ENCODE measurements at places on chromosomes 7 and 10.

- no peak for DNase-seq
These were observed 151.6 kb upstream of the CACNA2D1 start for GRCh38 chr7:82595176-82595575.

GRCh38 chr7:30462179-30462578 lies 16.4 kb downstream of the NOD1 start:
- no peak for DNase-seq

DNA sequence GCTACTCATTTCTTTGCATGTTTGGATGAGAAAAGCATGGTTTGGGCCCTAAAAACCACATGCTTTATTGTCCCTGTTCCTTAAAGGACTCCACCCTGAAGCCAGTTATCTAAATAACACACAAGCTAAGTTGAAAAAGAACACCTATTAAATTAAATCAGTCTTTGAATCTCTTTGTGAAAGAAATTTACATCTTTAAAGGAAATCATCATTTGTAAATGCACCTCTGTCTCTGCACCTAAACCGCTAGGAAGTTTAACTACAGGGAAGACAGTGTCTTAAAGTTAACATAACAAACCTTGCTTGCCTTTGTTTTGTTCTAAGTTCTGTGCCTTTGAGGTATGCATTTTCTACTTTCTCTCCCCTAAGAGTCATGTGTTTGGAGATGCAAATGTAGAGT lies 52.6 kb downstream of the HTR7 start:
- no peak for DNase-seq

DNA sequence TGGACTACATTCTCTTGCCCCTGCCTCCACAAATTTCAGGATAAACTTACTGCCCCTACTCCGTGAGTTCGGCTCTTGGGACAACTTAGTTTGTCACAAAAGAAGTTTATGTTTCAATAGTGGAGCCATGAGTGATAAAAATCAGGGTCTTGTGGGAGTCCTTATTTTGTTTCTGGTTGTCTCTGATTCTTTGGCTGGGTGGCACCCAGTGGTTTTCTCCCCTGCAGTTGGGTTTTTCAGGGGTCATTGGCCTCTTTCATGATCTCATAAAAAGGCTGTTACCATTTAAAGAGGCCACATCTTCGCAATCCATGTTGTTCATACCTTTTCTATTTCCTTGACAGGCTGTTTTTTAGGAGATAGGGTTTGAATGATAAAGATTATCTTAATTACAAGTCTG lies 5.5 kb downstream of the TET1 start:
- DNase-seq = no peak

DNA sequence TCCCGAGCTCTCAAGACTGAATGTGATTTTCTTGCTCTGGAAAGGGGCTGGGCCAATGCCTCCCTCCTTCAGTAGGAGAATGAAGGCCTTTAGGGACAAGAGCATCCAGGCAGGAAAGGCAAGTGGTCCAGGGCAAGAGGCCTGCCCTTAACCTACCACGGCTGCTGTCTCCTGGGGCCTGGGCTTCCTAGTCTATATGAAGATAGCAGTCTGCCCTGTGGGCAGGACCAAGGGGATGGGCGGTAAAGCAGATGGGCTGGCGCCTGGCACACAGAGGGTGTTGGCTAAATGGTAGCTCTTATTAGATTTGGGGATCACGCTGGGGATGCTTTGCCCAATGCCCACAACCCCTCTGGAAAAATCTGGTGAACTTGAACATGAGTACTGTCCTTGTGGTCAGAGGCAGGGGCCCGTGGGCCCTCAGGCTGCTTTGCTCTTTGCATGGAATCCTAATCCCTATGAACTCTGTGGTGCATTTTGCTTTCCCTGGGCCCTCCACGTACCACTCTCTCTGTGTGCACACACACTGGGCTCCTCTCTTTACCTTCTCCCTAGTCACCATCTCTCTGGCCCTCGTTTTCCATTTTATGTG lies 20.3 kb downstream of the CHAT start:
- no peak for DNase-seq

DNA sequence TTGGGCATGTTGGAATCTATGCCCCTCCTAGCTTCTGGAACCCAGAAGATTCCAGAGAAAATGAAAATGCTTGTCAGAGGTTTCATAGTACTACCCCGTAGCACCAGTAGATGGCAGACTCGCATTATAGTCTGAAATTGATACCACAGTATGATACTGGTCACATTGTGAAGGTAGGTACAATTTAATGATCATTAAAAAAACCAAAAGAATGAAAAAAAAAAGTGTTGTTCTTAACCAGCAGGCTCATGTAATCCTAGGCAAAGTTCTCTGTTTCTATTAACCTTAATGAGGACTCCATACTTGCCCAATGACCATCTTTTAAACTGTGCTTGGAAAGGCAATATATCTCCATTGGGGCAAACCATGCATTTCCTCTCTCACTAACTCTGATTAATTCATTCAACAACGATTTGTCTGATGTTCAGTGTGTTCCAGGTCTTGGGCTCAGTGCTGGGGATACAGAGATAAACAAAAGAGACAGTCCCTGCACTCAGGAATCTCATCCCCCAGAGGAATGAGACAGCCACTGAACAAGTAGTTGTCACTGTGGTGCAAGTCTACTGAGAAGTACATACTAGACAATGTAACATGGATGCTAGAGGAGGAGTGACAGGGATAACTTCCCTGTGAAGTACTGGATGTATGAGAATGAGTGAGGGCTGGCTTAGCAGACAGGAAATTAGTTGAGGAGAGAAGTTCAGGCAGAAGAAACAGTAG lies 223.5 kb upstream of the PHYHIPL start:
- DNase-seq = peak; percentile 65

DNA sequence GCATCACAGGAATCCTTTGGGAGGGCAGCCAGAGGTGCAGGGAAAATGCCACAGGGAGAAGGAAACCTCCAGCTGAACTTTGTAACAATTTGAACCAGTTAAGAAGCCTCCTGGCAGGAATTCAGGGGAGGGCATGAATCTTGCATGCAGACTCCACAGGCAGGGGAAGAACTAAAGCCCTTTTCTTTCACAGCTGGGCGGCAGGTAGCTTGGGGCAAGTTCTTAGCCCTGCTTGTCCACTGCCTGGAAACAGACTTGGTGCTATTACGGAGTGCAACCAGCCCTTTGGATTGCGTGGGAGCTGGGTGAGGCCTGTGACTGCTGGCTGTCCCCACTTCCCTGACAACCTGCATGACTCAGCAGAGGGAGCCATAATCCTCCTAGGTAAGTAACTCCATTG lies 51.7 kb upstream of the ADAM12 start:
- DNase-seq = no peak

- DNase-seq = no peak
These were observed 530.2 kb downstream of the HTR7 start for GRCh38 chr10:90327611-90328010.

DNA sequence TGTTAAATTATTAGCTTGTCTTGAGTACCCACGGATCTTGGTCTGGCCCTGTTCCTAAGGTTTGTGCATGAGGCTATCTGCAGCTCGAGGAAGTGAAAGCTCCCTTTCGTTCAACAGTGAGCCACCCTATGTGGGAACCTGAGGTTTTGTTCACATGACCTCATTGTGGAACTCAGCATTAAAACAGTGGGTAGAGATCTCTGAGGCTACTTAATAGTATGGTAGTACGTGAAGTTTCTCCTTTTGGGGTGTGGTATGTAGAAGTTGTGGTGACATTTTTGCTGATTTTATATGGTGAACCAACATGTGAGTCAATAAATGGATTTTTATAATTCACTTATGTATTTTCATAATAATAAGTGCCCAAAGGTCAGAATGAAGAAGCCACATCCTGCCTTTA lies 252.7 kb upstream of the FERD3L start:
- DNase-seq = no peak

GRCh38 chr7:51075681-51076580 lies 240.7 kb downstream of the COBL start:
- DNase-seq = no peak

- no peak for DNase-seq
These were observed 88.4 kb downstream of the TACC2 start for GRCh38 chr10:122077311-122077875.

GRCh38 chr7:69067397-69067796 lies 530.9 kb upstream of the AUTS2 start:
- DNase-seq = no peak

DNA sequence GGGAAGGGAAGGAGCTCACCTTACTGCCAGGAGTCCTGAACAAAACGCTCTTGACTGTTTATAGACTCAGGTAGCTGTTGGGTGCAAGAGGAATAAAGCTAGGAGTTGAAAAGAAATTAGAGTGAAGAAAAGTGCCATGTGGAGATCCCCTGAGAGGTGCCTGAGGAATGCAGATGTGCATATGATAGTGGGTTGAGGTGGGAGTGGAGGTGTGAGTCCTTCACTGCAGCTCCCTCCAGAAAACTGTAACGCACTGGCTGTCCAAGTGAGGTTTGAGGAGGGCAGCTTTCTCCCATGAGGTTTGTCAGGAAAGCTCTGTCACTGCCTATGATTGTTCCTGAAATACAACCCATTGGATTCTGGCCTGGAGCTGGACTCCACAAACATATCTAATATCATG lies 904.8 kb upstream of the POT1 start:
- no peak for DNase-seq

DNA sequence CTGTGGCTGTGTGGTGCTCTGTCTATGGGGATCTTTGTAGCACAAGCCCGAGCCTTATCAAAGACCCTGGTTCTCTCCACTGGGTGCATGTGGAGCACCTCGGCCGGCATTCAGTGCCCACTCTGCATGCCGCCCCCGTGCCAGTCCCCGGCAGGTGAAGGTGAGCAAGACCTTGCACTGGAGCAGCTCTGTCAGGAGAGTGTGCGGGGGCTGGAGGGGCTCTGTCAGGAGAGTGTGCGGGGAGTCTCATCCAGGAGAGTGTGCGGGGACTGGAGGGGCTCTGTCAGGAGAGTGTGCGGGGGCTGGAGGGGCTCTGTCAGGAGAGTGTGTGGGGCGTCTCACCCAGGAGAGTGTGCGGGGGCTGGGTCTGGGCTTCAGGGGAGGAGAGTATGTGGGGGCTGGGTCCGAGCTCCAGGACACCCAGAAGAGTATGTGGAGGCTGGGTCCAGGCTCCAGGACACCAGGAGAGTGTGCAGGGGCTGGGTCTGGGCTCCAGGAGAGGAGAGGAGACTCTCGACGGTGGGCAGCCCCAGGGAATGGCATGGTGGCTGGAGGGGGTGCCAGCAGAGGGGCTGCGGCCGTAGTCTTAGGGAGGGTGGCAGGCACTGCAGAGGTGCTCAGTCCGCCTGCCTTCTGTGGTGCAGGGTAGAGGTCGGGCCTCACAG lies 40.8 kb downstream of the INPP5A start:
- DNase-seq = no peak

DNA sequence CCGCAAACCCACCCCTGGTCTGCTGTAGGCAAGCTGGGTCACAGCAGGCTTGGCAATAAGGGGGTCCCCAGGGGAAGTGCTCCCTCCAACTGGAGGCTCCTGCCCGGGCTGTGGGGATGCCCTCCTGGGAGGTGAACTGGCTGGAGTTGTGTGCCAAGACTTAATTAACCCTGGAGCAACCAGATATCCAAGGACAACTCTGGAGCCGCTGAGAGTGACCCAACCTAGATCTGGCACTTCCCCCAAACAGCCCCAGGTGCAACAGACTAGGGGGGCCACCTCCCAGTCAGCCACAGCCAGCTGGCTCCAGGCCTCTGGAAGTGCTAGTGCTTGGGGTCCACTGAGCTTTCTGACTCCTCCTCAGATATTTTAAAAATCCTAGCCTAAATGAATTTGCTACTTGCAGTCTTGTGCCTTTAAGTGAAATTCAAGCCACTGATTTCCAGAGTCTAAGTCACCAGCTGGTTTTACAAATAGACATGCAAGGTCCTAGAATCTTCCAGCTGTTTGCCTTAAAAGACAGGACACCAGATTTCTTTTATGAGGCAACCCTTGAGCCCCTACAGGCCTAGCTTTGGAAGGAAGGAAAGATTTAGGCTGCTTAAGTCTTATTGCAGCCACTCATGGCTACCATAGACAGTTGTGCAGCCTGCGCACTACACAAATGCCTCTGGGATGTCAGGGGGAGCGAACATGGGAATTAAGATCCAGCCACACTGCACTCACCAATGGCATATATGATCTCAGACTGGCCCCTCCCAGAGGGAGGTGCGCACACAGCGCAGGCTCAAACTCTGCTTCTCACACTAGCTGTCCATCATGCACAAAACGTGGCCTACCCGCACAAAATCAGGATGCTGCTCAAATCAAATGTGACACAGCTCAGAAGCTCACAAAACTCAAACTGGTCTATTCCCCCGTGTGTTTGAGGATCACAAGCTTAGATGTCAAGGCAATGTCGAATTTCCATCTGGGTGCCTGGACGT lies 42.6 kb upstream of the MYL10 start:
- DNase-seq = no peak

GRCh38 chr10:110209926-110210673 lies 2.7 kb downstream of the MXI1 start:
- peak; percentile 28 for DNase-seq

GRCh38 chr10:26314265-26315013 lies 97.9 kb downstream of the GAD2 start:
- no peak for DNase-seq

GRCh38 chr10:114103284-114103683 lies 59.6 kb downstream of the ADRB1 start:
- no peak for DNase-seq

DNA sequence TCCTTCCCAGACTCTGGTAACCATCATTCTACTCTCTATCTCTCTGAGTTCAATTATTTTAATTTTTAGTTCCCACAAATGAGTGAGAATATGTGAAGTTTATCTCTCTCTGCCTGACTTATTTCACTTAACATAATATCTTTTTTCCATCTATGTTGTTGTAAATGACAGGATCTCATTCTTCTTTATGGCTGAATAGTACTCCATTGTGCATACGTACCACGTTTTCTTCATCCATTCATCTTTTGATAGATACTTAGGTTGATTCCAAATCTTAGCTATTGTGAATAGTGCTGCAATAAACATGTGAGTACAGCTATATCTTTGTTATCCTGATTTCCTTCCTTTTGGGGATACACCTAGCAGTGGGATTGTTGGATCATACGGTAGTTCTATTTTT lies 23.9 kb downstream of the RPA3 start:
- no peak for DNase-seq

DNA sequence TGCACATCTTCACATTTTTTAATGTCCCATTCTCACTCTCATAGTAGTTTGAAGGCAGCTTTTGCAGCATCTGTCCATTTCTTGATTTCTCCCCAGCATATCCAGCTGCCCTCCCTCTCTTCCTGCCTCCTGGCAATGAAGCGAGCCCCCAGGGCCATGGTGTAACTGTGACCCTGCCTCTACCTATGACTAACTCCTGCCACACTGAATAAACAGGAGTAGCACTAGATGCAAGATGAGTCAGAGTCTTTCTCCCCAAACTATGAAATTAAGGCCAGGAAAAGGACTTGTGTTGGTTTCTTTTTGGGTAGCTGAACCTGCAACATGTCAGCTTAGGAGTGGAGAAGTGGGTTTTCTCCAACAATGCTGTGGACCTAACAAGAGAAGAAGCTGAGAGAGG lies 329.0 kb downstream of the RNLS start:
- DNase-seq = no peak

GRCh38 chr10:36141856-36142560 lies 499.9 kb upstream of the FZD8 start:
- no peak for DNase-seq
